ENCODE measurements at places on chromosomes 12 and 14.

DNA sequence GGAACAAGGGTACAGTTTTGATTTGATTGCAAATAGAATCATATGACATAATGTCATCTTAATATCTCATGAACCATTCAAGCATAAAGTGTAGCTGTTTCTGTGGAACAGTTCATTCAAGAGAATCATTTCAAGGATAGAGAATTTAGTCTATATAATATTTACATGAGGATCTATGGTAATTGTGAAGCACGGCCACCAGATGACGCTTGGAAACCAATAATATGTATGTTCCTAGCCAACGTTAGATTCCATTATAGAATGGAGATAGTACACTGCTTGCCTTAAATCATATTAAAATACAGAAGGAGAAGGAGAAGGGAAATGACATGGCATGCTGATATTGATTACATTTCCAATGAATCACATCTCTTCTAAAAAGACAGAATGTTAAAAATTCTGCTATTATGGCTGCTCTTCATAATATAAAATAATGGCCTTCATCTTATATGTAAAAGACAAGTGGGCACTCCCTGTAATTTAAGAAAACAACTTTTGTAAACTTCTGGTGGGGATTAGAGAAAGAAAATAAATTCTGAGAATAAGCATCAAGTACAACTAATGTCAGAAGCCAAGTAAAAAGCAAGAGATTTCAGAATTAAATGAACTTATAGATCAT is 351.0 kb downstream of the NAV3 start:
- DNase-seq, result peak; percentile 42

GRCh38 chr14:31449971-31450610 is 7.2 kb downstream of the DTD2 start:
- DNase-seq, result no peak

- DNase-seq, result no peak
Observed at GRCh38 chr12:11808931-11809330, 159.5 kb downstream of the ETV6 start.

DNA sequence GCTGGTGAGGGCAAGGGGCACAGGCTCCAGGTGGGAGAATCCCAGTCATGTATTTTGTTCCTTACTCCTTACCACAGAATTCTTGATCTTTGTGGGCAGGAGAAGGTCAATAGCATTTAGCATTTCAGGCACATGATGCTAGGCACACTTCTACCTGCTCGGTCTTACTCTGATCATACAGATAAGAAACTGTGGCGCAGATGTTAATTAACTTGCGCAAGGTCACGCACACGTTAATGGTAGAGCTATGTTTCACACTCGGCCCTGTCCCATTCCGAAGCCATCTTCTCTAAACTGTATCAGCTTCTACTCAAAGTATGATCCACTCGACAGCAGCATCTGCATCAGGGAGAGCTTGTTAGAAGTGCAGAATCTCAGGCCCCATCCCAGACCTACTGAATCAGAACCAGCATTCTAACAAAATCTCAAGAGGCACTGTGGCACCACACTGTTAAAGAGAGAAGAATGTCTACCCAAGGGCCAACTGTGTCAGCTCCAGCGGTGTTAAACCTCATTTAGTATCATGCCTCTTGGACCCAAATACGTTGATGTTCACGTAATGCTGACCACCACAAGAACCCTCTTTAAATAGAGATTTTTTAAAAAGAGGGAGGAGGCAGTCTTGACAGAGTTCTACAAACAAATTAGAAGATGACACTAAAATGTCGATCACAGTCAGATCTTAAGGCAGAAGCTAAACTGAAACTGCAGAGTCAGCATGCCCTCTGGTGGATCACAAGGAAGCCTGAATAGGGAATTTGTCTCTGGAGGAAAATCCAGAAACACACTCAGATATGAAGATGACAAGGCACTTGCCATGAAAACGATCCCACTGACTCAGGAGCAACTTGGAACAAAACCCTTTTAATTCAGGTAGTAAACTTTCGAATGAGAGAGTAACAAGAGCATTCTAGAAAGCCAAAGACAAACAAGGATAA is 7.3 kb downstream of the STXBP6 start:
- DNase-seq, result no peak

DNA sequence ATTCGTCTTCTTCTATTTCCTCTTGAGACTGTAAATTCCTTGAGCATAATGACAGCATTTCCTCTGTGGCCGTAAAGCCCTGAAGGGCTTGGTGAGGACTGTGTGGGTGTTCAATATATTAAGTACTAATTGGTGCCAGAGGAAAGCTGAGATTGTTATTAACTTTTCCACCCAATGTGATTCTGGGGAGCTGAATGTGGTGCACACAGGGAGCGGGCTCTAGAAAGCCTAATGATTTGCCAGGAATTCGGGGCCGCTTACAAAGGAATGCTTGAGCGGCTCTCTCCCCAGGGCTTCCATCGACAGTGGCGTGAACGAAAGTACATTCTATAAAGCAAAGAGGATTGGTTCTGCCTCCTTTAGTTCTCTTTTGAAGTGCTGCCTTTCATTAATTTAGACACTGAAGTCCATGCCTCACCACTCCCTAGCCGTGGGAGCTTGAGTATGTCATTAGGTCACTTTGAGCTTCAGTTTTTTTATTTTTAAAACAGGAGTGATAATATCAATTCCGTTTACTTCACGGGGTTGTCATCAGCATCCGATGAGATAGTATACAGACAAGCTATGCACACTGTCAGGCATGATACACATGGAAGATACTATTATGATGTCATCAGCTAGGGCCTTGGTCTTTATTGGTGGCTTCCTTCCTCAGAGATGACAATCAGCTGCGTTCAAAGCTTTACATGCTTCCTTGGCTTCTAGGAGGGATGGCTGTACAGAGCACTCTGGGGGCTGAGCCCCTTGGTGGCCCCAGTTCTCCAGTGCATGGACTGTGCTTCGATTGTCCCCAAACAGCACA is 11.0 kb upstream of the GSG1 start:
- no peak for DNase-seq

GRCh38 chr14:92785667-92786426 is 8.3 kb upstream of the GOLGA5 start:
- no peak for DNase-seq

GRCh38 chr14:27392153-27392552 is 794.3 kb upstream of the NOVA1 start:
- DNase-seq, result no peak

GRCh38 chr14:58088961-58089360 is 63.1 kb downstream of the ARMH4 start:
- DNase-seq, result no peak

DNA sequence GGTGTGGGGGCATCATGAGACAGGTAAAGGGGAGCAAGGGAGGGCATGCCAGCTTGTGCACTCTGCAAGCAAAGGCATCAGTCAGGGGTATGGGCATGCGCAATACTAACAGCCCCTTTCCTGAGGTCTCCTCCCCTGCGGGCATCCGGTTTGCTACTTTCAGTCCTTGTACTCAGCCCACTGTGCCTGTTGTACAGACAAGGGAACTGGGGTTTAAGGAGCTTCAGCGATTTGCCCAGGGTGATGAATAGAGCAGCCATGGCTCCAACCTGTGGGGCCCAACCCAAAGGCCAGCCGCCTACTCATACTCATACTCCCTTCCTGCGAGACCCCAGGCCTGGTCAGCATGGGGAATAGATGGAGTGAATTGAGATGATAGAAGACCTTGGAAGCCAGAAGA is 66.7 kb downstream of the GALNT16 start:
- DNase-seq, result no peak

- peak; percentile 6 for DNase-seq
Observed at GRCh38 chr12:60926256-60926655, 1330.4 kb downstream of the SLC16A7 start.

GRCh38 chr12:121025442-121026226 is 9.3 kb upstream of the C12orf43 start:
- no peak for DNase-seq

DNA sequence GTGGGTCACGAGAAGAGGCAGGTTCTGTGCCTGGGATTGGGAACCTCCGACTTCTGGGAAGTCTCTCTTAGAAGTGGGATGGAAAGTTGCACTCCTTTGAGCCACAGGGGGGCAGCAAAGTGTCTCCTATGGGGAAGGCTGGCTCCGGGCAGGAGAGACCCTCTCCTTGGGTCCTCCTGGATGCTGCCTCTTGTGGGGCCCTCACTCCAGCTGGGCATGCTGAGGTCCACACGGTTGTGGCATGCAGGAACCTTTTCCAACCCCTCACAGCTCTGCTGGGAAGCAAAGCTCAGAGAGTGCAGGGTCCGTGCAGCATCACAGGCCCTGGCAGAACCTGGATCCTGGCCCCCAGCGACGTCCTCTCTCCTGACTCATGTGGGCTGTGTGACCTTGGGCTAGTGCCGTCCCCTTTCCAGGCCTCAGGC is 17.4 kb downstream of the SDSL start:
- DNase-seq, result peak; percentile 79

DNA sequence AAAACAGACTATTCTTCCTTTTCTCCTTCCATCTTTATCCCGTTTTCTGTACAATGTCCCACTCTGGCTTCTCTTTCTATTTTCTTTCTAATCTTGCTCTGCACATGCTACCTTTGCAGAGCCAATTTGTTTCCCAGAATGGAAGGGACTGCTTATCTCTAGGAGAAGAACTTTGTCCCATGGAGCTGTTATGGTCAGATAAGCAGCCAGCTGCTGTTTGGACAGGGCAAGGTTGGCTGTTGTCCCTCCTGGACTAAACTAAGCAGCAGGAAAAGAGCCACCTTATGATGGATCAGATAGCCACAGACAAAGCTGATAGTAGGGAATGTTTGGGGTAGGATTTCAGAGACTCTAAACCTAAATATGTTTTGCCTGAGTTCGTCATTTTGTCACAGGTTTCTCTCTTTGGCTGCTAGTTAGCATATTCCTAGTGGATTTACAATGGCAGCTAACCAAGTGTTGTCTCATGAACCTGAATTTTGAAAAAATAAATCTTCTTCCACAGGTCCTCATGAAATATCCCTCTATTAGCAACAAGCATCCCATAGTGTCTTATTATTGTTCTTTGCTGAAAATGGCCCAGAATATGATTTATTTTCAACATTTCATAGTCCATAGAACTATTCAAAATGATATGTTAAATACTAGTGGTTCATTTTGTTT is 262.8 kb downstream of the SLC16A7 start:
- DNase-seq, result no peak

- no peak for DNase-seq
Observed at GRCh38 chr14:69240527-69241173, 19.3 kb upstream of the GALNT16 start.

DNA sequence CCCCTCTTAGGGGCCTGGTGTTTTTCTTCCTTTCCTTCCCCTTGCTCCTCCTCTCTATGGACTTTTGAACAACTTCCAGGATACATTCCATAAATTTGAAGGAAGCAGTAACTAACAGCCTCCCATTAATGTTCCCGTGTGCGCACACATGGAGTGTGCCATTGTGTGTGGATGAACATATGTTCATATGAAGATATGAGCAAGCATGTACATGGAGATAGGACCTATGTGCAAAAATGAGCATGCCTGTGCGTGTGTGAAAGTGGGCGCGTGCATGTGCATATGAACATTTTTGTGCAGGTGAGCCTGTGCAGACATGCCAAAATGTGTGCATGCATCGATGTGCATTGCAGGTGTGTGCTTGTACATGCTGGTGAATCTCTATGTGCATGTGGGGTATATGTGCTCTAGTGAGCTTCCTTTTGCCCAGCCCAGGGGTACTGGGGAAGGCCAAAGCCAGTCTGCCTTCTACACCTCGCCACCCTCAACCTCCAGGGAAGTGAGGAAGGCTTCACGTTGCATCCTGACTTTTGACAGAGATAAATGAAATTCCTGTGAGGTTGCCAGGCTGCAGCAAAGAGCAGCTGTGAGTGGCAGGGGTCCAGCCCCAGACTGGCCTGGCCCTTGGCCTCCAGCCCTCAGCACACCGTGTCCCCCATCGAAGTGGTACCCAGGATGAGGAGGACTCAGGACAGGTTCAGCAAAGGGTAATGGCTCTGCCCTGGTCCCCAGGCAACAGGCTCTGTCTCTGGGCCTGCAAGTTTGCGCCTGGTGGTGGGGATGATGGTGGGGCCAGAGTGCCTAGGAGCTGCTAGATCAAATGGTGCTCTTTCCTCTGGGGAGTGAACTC is 21.1 kb upstream of the PGF start:
- no peak for DNase-seq

GRCh38 chr12:10715491-10715890 is 7.6 kb downstream of the YBX3 start:
- no peak for DNase-seq

DNA sequence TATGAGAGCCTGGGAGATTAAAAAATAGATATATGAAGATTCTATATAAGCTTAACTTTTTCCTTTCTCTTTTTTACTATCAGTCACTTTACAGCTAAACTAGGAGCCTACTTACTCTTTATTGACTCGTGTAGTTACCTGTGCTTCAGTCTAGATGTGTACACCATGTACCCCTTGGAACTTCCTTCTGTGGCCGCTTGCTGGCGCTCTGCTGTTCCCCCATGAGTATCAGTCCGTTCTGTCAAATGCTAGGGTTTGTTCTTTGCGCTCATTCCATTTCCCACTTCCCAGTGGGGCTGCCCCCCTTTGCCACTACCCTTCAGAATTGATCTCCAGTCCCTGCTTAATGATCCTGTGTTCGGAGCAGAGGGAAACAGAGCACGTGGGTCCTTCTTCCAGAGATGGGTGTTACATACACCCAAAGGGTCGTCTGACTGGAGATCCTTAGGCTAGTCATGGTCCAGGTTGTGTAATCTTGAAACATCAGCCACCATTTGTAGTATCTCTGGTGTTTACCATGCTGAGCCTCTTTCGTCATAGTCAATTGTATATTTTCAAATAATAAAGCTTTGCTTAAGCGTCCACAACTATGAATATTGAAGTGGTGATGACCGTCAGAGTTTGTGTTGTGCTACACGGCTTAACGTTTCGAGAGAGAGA is 160.0 kb downstream of the FBXL14 start:
- no peak for DNase-seq

GRCh38 chr12:66164349-66164821 is 5.4 kb downstream of the TMBIM4 start:
- DNase-seq, result no peak

DNA sequence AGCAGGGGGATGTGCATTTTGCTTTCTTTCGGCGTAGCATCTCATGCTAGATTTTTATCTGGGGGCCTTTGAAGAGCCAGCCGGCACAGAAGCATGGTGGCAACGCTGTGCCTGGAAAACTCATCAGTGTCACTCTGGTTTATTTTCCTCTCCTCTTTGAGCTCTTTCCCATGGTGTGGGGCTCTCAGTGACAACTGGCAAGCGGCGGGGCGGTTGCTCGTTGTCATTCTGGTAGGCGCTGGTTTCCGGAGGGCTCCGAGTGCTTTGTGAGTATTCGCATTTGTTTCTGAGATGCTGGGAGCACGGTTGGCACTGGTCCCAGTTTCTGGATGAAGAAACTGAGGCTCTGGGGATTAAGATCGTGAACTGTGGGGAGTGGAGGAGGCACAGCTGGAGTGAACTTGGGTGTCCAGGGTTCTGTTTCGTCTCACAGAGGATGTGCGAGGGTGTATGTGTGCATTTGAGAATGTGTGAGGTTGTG is 23.3 kb downstream of the TPCN1 start:
- no peak for DNase-seq

DNA sequence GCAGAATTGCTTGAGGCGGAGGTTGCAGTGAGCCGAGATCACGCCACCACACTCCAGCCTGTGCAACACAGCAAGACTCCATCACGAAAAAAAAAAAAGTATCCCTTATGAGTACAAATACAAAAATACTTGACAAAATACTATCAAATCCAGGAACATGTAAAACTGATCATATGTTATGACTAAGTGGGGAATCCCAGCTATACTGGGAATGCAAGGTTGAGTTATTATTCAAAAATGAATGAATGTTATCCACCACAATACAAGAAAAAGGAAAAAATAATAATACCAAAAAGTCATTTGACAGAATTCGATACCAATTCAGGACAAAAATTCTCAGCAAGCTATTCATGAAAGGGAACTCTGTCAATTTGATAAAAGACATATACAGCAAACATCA is 32.6 kb downstream of the MOK start:
- no peak for DNase-seq

Data from WERI-Rb-1 (cell line).